ENCODE measurements at places on chromosomes 6 and 20.

- DNase-seq, result no peak
Observed at GRCh38 chr6:14399635-14400034, 282.1 kb downstream of the CD83 start.

DNA sequence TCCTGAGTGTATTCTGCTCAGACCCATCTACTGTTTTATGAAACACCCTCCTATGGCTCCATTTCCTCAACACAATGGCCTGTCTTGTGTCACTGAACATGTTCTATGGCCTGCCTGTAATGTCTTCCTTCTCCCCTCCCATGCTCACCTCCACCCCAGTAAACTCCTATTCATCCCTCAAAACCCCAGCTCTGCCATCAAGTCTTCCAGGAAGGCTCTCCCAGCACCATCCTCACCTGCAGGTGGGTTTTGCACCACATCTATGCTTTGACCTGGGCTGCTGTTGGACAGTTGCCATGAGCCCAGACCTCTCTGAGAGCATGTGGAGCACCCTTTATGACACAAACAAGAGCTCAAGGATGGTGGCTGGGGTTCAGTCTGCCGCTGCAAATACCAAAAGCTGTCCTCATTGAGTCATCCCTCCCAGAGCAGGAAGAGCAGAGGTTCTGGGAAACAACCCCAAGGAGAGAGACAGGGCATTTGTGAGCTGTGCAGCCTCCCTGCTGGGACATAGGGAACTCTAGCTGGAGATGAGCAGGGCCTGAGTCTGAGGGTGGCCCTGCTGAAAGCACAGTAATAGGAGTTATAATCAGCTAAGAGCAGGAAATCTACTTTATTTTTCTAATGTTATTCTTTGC is 93.8 kb upstream of the CD93 start:
- no peak for DNase-seq

- no peak for DNase-seq
Observed at GRCh38 chr6:108716801-108717791, 131.1 kb upstream of the ARMC2 start.

DNA sequence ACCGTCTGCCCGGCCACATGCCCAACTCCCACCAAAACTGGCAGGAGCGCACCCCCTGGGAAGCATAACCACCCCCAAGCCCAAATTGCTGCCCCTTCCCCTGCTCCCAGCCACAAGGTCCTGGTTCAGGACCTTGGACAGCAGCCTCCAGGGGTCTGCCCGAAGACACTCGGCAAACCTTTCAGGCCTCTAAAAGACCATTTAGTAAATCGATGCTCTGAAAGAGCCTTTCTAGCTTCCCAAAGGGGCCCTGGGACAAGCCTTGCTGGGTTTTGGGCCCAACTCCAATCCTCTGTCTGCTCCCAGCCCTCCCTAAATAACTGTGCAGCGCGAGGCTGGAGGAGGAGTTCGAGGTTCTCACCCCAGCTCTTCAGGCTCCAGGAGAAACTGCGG is 30.5 kb downstream of the GRM4 start:
- no peak for DNase-seq

- no peak for DNase-seq
Observed at GRCh38 chr6:48961781-48962415, 501.2 kb downstream of the MMUT start.

- DNase-seq, result no peak
Observed at GRCh38 chr6:11637266-11637665, 99.7 kb downstream of the TMEM170B start.

DNA sequence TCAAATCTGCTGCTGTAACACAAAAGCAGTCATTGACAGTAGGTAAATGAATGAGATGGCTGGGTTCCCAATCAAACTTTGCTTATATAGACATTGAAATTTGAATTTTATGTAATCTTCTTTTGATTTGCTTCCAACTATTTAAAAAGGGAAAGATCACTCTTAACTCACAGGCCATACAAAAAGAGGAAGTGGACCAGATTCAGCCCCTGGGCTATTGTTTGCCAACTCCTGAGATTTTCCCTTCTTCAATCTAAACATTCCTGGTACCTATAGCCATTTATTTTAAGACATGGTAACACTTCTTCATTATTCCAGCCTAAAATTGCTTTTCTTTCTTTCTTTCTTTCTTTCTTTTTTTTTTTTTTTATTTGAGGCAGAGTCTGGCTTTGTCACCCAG is 260.6 kb downstream of the TFAP2A start:
- DNase-seq, result no peak

GRCh38 chr6:43520097-43520496 is 3.2 kb downstream of the POLR1C start:
- no peak for DNase-seq

DNA sequence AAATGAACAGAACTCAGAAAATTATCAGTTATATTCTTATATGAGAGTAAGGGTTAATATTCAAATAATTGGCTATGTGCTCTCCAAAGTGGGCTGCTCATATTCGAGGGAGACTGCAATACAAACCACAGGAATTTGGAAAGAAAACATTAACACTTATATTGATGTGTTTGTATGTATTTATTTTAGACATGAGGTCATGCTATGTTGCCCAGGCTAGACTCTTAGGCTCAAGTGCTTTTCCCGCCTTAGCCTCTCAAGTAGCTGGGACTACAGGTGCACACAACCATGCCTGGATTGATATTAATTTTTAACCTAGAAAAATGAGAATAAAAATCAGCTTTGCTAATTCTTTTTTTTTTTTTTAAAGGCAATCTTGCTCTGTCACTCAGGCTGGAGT is 35.0 kb downstream of the BTBD9 start:
- DNase-seq, result no peak

DNA sequence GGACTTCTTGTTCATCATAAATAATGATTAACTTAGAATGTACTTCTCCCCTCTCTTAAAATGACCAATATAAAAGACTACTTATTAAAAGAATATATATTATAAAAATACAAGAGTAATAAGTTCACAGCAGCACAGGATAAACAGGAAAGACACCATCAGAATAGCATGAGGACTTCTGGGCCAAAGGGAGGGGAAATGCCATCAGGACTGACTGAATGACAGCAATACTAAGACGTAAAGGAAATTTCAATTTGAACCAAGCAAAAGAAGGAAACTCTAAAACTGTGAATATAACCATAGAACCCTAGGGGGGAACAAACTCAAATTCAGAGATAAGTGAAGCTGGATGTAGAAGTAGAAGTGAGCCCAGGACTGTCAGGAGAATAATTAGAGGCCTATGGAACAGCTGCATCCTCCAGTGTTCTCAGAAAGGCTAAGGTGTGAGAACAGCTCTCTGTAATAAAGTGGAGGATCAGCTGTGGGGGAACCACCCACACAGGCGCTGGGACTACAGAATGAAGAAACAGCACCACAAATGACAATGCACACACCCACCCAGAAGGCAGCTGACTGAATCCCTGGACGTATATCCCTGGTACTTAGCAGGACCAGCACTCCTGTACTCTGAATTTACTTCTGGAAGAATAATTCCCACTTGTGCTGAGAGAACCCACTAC is 37.8 kb downstream of the ZHX3 start:
- DNase-seq, result no peak

DNA sequence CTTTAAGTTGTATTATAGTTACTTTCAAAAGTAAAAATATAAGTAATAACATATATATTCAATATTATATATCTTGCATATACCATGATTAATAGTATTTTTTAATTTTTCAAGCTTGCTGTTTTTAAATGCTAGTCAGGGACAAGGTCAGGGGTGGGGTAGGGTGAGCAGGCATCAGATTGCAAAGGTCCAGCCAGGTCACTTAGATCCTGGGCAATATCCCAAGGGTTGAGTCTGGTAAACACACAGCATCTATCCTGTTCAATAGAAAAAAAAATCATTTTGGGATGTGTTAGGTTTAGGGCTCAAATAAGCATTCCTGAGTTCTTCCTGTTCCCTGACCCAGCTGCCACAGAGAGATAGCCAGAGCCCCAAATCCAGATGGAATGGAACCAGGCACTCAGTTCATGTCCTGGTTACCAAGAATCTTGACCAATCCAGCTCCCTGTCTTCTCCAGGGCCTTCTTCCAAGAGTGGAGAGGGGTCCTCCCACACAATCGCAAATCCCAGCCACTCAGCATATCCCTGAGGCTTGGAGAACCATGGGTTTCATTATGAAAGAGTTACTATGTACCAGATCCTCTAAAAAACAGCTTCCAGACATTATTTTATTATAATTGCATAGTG is 134.9 kb upstream of the TOP1 start:
- no peak for DNase-seq

- DNase-seq, result no peak
Observed at GRCh38 chr6:119470893-119471542, 121.5 kb upstream of the MAN1A1 start.

DNA sequence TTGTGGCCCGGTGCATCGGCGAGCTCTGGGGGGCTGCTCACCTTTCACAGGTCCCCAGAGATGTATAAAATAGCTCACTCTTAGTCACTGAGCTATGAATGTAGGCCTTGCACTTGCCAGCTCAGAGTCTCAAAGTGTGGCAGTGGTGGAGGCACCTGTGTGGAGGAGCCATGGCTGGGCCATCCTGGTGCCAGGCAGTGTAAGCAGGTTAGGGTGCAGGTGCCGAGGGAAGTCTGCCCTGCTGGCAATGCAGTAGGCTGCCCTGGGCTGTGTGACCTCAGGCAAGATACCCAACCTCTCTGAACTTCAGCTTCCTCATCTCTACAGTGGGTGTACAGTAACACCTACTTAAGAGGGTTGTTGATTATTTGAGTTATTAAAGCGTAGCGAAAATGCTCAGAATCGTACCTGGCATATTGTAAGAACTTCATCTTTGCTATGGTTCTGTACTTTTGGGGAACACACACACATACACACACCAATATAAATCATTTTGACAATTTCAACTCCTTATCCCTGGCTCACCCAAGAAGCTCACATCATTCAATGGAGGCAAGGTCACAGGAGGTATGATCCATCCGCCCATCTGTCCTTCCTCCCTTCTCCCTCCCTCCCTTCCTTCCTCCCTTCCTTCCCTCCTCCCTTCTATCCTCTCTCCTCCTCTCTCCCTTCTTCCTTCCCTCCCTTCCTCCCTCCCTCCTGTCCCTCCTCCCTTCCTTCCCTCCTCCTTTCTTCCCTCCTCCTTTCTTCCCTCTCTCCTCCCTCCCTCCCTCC is 66.8 kb upstream of the STX16 start:
- no peak for DNase-seq

DNA sequence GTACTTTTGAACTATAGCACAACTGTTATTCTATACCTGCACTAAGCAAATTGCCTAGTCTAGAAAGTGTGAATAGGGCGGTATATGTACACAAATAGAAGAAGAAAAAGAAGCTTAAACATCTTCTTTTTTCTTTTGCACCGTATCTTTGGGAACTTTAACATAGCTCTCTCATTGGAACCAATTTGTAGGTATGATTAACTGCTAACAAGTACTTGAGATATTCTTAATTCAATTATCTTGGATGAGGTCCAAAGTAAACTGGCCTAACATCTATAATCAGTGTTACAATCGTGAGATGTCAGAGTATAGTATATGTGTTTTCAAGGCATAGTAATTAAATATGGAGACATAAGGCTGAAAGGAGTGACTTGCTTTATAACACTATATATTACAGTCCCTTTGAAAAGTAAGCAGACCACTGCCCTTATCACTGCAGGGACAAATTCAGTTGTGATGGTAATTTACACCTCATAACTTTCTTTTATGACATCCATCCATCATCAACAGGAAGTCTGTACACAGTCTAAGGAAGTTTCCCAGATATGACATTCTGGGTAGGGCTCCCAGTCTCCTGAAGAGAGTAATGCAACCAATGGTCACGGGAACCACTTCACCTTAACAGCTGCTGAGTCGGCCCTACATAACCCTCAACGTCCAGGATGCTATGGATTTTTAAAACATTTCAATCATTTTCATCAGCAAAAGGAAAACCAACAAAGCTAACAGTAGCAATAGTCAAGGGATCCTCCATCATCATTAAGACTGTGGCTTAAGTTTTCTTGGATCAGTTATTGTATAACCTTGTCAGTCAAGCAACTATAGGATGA is 37.6 kb downstream of the NKAIN2 start:
- DNase-seq, result no peak

GRCh38 chr6:130600880-130601341 is 226.3 kb upstream of the SMLR1 start:
- no peak for DNase-seq

GRCh38 chr6:47306887-47307286 is 2.8 kb downstream of the TNFRSF21 start:
- no peak for DNase-seq

DNA sequence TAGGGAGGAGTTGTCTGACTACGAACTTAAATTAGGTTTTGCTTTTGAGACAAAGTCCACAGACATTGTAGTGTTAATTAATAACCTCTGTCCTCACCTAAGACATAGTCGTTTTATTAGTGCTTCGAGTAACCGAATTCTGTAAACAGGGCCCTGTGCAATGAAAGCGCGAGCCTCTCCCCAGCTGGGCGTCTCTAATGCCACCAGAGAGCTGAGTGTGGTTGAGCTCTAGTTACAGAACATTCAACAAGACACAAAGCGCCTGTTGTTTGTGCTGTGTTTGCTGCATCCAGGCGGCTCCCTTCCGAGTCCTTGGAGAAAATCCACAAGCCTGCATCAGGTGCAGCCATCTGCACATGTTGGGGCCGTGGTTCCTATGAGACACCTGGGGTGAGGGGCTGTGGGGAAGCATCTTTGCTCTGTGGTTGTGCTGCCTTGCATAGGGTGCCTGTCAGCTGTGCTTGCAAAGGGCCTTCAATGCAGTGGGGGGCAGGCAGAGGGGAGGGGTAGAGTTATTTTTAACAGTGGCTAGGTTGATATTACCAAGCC is 63.9 kb downstream of the CD164 start:
- no peak for DNase-seq

DNA sequence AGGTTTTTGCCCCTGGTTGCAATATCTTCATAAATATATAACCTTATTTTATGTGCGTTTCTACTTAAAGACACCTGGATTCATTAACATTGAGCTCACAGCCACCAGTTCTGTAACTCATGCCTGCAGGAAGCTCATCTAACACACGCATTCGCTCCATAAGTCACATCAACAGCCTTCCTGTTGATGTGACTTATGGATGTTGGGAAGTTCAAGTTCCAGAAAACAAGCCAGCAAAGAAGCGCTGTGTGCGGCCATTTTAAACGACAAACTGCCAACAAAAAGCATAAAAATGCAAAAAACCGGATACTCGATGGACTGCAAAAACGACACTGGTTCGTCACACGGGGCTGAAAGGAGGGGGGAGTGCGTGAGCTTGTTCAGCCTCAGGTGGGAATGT is 77.9 kb upstream of the NFATC2 start:
- no peak for DNase-seq

- no peak for DNase-seq
Observed at GRCh38 chr20:46992640-46993035, 98.0 kb downstream of the EYA2 start.

- peak; percentile 13 for DNase-seq
Observed at GRCh38 chr20:50385733-50386640, 124.2 kb upstream of the PTPN1 start.

All from stimulated activated CD4-positive, alpha-beta T cell treated with anti-CD3 and anti-CD28 coated beads, Interleukin-4, amount 100 ng/mL, for 48 hours (primary cell).